ENCODE measurements at places on chromosomes 5 and 9. TPM values are rescaled to one million over a fixed set of nuclear protein-coding genes. Genes with fewer than 3 reads are reported as not detected.

Gene SIGMAR1
- total RNA-seq, result 119 TPM

Gene CCL27
- total RNA-seq, result 0.38 TPM

Gene UBE2QL1
- 3.2 TPM for total RNA-seq

Gene FRMD3
- 26.6 TPM for total RNA-seq

Gene FGFR4
- total RNA-seq, result 20.7 TPM

Gene MCTP1
- 4.5 TPM for total RNA-seq

Gene TAS2R1
- not detected for total RNA-seq

Gene IFNB1
- not detected for total RNA-seq

Gene MEF2C
- 51.7 TPM for total RNA-seq

Gene ALDOB
- total RNA-seq, result 0.74 TPM

Gene FKTN
- 18.5 TPM for total RNA-seq

Gene MSMP
- total RNA-seq, result not detected

Gene GOLGA2
- total RNA-seq, result 83.5 TPM

Gene TCF7
- total RNA-seq, result 9.6 TPM

Gene HEMGN
- 0.22 TPM for total RNA-seq

Gene NMUR2
- not detected for total RNA-seq

Gene DNAH5
- 0.06 TPM for total RNA-seq

Gene PCDHGA3
- 1.0 TPM for total RNA-seq

Gene C5orf15
- 44.0 TPM for total RNA-seq

Gene SHOC1
- total RNA-seq, result 2.0 TPM

Gene MYORG
- total RNA-seq, result 16.1 TPM

All from adrenal gland (tissue), 19 donors.